ENCODE measurements at places on chromosomes 4 and X. TPM values are rescaled to one million over a fixed set of nuclear protein-coding genes. Genes with fewer than 3 reads are reported as not detected.

DNA sequence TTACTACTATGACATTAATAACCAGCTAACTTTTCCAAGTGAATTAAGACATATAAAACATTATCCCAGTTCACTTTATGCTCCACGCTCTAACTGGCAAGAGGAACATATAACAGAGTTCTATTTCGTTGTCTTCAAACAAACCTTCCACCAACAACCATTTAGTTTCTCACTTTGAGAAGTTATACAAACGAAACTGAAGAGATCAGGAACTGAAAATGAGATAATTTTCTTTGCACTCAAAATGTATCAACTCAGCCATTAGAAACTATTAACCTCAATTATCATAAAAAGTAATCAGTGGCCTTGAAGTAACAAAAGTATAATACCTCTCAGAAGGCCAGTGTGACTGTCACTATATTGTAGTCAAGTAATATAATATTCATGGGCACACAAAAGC, 70.1 kb downstream of the CHM start:
- H3K27me3 ChIP-seq, result no peaks in the 10 kb centered on the region
- peaks cover 8% of the 10 kb centered on the region for H3K36me3 ChIP-seq
- H3K27ac ChIP-seq, result no peak overlapping the region
- H3K4me1 ChIP-seq, result no peaks in the 10 kb centered on the region
- DNase-seq, result no peak

DNA sequence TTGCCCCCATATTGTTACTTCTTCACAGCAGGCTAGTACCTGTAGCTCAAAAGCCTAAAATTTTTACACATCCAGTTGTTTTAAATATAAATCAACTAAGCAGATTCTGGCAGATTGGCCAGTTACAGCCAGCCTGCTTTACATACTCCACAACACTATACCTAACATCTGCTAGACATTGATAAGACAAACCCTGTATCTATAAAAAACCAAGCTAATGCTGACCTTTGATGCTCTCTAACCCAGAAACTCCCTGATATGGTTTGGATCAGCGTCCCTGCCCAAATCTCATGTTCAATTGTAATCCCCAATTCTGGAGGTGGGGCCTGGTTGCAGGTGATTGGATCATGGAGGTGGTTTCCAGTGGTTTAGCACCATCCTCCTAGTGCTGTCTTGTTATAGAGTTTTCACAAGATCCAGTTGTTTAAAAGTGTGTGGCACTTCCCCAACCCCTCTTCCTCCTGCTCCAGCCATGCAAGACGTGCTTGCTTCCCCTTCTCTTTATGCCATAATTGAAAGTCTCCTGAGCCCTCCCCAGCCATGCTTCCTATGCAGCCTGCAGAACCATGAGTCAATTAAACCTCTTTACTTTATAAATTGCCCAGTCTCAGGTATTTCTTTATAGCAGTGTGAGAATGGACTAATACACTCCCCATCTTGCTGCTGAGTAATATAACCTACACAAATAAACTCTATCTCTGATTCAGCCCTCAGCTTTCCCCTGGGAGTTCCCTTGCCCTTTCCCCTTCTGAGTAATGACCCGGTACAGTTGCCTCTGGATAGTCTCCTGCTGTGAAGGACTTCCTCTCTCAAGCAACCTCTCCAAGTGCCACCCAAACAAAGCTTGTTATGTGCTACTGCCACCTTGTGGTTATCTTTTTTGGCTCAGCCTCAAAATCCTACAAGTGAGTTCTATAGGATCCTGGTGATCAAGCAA, 39.6 kb downstream of the ZCCHC13 start:
- DNase-seq, result peak; percentile 62
- no peak overlapping the region for H3K27ac ChIP-seq
- H3K36me3 ChIP-seq, result no peaks in the 10 kb centered on the region
- H3K27me3 ChIP-seq, result peaks cover 14% of the 10 kb centered on the region
- H3K4me3 ChIP-seq, result no peak overlapping the region

DNA sequence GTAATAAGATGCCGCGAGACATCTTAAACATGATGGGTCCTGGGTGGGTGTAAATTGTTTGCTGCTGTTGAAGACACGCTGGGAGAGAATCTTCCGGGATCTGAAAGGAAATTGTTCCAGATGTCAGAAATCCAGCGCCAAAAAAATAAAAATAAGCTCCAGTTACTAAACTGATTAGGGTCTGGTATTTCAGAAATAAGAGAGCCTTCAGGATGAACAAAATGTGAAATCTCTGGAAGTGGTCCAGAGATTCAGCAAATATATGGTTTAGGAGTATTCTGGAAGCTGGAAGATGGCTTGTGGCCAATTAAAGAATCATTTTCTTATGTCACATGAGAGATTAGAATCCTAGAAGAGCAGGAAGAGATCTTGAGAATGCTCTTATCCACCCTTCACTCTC, 75.8 kb upstream of the NHS start:
- H3K36me3 ChIP-seq, result no peaks in the 10 kb centered on the region
- no peak overlapping the region for H3K27ac ChIP-seq
- no peaks in the 10 kb centered on the region for H3K4me1 ChIP-seq
- H3K4me3 ChIP-seq, result no peak overlapping the region
- H3K27me3 ChIP-seq, result no peaks in the 10 kb centered on the region

DNA sequence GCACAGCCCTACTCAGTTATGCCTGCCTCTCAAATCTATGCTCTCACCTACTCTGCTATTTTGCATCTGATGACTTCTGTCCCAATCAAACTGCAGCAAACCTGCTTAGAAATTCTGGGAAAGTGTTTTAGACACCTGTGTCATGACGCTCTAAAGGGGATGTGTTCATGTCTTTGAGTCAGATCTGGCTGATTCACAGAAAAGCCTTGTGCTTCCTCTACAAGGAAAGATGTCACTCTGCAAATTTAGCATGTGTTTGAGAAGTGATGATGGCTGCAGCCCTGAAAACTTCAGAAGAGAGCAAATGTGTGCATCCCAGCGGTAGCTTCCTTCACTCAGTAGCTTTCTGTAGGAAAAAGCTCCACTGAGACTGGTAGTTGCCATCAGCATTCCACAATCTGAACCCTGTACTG, 235.4 kb downstream of the MGST2 start:
- H3K4me1 ChIP-seq, result peaks cover 25% of the 10 kb centered on the region
- no peaks in the 10 kb centered on the region for H3K36me3 ChIP-seq
- no peak for DNase-seq

LRP2BP gene
- total RNA-seq, result 1.2 TPM
